ENCODE measurements at places on chromosomes 16 and 17.
A peak's percentile ranks its signal among the peaks of the same experiment; 100 is the strongest.

GRCh38 chr16:29974291-29975133 lies 844 bp downstream of the TAOK2 start:
- DNase-seq: no peak

DNA sequence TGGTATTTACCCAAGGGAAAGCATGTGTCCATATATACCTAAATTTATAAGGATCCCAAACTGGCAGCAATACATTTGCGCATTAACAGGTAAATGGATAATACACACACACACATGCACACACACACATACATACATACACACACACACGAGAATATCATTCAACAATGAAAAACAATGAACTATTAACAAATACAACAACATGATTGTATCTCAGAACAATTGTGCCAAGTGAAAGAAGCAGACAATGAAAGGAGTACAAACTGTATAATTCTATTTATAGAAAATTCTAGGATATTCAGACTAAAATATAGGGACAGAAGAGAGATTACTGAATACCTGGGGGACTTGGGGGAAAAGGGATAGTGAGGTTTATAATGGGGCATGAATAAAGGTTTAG lies 323.0 kb downstream of the KCNJ2 start:
- no peak for DNase-seq

DNA sequence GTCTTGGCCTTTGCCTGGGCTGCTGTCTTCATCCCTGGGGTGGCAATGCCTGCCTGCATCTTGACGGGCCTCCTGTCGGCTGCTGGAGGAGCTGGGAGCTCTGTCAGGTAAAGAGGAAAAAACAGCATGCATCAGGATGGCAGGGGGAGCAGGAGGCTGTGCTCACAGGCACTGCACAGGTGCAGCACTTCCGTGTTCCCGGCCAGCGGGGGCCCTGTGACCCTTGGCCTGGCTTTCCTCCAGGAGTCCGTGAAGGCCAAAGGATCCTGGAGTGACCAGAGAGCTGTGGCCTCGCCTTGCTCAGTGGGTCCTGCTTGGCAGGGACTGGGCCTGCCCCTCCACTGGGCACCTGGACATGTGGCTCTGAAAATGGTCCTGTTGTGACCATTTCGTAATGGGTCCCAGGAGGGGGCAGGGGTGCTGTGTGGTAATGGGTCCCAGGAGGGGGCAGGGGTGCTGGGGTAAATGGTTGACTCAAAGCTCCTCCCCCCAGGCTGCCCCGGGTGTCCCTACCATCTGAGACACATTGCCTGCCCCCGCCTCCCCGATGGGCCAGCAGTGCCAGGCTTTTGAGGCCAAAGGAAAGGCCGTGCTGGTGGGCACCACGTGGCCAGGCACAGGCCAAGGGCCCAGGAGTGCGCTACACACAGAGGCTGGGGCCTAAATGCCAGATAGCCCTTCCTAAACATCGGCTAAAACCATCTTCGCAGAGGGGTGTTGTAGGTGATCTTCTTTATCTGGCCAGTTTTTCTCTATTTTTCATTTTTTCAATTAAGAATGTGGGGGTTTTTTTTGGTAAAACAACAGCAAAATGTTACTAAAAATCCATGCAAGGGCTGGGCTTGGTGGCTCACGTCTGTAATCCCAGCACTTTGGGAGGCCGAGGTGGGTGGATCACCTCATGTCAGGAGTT lies 4.0 kb upstream of the FASN start:
- no peak for DNase-seq

GRCh38 chr16:66099306-66099705 lies 267.2 kb upstream of the CDH5 start:
- no peak for DNase-seq

GRCh38 chr17:47820033-47820789 lies 1.4 kb downstream of the OSBPL7 start:
- no peak for DNase-seq

- no peak for DNase-seq
Measured at GRCh38 chr17:10421900-10422542, at the start of gene MYH8. Gene MYH8 (minus strand): TSS chr17:10421950. CDS start chr17:10420227, 1,723 bp downstream.

DNA sequence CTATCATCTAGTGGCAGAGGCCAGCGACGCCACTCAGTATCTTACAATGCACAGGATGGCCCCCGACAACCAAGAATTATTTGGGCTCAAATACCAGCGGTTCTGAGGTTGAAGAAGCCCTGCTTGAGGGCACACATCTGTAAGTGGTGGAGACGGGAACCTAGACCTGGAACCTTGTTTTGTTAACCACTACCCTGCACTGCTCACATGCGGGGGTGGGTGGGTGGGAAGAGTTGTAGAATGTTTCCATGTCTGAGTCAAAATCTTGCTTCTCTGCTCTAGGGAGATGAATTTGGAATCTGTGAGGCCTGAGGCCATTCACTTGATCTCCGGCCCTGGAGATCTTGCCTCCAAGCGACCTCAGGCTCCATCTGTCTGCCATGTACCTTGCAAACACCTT lies 44.1 kb downstream of the ABCC1 start:
- DNase-seq: no peak

GRCh38 chr16:67661886-67662652 lies 1.3 kb downstream of the PARD6A start:
- DNase-seq: no peak

- DNase-seq: no peak
Measured at GRCh38 chr17:47953909-47954308, 3.8 kb downstream of the PRR15L start.

DNA sequence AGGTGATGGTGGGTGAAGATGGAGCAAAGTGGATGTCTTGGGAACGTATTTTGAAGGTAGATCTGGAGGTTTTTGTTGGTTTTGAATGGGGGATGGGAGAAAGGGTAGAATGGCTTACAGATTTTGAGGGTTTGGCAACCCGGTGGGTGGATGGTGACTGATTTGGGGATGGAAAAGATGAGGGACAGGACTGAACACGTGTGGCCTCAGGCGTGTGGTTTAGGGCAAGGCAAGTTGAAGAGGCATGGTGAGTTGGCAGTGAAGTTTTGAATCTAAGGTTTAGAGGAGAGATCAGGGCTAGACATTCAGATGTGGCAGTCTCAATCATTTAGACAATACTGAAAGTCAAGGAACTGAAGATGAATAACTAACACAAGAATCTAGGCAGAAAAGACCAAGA lies 5.0 kb upstream of the DCTPP1 start:
- no peak for DNase-seq

DNA sequence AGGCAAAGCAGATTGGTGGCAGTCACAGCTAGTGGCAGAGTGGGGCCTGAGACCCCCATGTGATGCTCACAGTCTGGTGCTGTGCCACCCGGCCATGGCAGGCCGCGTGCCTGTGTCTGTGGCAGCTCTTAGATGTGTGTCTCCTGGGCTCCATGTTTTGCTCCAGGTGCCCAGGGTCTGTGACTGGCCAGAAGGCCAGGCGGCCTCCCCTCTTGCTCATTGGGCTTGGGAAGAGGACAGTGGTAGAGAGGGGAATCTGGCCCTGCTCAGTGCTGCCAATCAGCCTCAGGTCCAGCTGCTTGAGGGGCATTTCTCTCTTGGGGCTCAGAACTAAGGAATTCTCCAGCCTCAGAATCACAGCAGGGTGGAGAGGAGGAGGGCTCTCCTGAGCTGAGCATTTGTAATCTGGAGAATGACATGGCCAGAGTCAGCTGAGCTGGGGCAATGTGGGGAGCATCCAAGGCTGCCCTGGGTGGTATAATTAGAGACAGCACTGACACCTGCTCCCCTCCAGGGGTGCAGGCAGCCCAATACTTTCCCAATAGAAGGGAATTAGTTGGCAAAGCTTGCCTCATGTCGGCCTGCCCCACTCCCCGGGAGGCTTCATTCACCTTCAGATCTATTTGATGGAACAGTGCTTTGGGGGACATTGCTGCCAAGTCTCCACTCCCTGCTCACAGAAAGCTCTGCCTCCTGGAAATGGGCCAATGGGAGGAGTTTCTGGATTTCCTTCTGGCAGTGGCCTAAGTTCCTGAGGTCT lies 2.7 kb upstream of the LASP1NB start:
- DNase-seq: no peak

DNA sequence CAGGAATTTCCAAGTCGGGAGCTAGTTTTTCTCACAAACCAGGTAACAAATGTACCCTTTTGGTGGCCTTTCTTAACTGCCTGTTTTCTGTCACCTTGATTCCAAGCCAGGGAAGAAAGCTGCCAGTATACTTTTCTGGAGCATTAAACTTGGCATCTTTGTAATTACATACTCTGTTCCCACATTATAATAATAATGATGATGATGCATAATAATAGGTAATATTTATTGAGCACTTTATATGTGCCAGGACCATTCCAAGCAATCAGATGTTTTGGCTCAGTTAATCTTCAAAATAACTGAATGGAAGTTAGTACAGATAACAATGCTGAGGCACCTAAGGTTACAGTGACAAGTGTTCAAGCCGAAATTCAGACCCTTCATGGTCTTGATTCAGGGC lies 11.1 kb upstream of the PSMC5 start:
- DNase-seq: no peak

DNA sequence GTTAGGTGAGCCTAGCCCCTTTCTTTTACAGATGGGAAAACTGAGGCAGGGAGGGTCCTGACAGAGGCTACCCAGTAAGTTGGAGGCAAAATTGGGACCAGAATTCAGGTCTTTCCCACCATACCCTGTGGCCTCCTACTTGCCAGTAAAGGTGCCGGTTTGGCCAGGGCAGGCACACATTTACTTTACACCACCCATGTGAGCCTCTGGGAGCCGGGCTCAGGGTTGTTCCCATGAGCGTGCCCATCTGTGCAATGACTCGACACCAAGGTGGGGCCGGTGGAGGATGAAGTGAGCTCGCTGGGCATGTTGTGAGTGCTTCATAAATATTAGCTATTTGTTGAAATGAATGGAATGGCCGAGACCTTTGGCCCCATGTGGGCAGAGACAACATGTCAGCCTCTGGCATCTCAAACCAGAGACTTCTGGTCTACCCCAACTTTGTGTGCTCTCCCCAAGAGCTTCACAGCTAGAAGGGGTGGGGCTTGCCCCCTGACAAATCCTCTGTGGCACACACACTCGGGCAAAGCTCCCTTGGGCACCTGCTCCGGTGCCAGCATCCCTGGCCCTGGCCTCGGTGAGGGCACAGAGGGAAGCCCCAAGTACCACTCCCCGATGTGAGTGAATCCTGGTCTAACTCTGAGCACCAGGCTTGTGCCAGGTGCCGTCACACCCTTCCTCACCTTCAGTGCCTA lies 60.1 kb downstream of the SRCIN1 start:
- DNase-seq: no peak

- no peak for DNase-seq
Measured at GRCh38 chr17:15457723-15458094, 9.7 kb downstream of the CDRT4 start.

DNA sequence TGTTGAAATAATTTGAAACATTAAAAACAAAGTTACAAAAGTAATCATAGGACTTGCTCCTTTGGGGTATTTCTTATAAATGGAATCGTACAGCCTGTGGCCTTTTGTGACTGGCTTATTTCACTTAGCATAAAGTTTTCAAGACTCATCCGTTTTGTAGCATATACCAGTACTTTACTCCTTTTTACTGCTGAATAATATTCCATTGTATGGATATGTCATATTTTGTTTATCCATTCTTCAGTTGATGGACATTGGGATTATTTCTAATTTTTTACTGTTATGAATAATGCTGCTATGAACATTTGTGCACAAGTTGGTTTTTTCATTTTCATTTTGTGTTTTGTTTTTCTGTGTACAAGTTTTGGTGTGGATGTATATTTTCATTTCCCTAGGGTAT lies 30.0 kb upstream of the RHBDL3 start:
- no peak for DNase-seq

DNA sequence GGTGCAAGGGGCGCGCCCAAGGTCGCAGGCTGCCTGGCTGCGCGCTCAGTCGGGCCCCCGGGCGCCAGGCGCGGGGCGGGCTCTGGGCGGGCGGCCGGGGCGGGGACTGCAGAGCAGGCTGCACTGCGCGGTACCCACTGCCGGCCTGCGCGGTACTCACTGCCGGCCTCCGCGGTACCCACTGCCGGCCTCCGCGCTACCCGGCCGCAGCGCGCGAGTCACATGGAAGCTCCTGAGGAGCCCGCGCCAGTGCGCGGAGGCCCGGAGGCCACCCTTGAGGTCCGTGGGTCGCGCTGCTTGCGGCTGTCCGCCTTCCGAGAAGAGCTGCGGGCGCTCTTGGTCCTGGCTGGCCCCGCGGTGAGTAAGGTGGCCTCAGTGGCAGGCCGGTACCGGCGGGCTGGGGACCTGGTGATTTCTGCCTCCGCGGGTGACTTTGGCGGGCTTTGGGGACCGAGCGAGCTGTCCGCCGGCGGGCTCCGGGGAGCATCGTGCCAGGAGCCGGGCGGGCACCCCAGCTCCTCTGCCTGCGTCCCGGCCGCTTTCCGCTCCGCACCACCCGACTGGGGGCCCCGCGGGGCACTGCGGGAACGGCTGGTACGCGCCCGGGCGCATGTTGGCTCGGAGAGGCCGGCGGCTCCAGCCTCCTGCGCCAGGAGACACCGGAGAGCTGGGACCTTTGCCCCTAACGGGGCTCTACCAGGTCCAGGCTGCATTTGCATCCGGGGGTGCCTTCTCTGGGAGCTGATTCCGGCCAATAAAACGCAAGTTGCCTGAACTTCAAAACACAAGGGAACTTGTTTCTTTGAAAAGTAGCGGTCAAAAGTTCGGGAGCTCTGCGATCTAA lies at the start of gene SLC47A1:
Gene SLC47A1 (plus strand): TSS at position 137 of the 844 bp plus-strand sequence. CDS start 86 bp downstream, at position 223.
- DNase-seq: peak; percentile 30

DNA sequence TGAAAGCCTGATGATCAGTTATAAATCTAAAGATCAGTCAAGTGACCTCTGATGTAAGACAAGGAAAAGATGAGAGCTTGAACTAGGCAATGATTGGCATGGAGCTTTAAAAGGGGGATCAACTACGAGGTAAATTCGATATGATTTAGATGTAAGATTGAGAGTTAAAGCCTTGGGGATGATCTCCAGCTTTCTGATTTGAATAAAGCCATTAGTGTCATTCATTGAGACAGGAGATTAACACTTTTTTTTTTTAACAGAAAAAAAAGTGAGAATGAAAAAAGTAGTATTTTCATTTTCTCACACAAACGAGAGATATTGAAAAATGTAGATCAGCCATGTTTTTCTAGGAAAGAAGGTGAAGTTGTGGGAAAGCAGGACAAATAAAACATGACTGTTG lies 225.4 kb downstream of the CNTNAP4 start:
- DNase-seq: no peak

GRCh38 chr17:41539071-41539492 lies 11.0 kb upstream of the KRT19 start:
- DNase-seq: no peak

Data from left renal pelvis (tissue), 4 donors.